ENCODE measurements at places on chromosomes 6 and 20.

DNA sequence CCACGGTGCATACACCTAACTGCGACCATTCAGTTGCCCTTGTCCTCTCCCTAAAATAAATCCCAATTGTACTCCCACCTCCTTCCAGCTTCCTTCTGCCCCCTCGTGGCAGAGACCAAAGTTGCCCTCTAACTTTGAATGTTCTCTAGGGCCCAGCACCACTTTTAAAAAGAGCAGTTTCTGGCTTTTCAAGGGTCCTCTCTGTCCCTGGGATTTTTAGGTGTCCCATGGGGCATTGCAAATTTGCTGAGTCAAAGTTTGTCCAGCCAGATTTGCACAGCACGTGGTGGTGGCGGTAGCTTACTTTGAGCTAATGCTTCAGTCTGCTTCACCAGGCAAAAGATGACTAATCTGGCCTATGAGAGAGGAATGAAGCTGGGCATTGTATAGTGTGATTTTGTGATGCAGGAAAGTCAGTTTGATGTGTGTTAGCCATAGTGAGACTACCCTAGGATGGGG is 100.2 kb downstream of the PERP start:
- DNase-seq: peak; percentile 30

- DNase-seq: peak; percentile 62
Measured at GRCh38 chr6:30163090-30163917, at the start of gene TRIM15. Gene TRIM15 (plus strand): TSS chr6:30163546. CDS start chr6:30163685, 139 bp downstream.

DNA sequence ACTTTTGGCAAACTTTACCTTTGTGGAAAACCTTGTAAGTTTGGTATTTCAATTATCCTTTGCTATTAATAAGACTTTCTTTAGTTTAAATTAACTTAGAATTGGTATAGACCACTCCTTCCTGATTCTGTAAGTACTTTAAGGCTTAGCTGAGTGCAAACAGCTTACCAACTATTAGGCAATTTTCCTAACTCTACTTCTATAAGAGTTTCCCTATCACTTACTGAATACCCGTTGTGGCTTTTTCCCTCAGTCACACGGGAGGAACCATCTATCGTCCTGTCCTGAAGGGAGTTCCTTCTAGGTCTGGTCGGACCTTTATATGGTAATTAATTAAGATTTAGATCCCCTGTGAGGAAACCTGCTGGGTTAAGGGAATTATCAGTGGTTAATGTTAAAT is 9.6 kb downstream of the SLC35A1 start:
- no peak for DNase-seq

DNA sequence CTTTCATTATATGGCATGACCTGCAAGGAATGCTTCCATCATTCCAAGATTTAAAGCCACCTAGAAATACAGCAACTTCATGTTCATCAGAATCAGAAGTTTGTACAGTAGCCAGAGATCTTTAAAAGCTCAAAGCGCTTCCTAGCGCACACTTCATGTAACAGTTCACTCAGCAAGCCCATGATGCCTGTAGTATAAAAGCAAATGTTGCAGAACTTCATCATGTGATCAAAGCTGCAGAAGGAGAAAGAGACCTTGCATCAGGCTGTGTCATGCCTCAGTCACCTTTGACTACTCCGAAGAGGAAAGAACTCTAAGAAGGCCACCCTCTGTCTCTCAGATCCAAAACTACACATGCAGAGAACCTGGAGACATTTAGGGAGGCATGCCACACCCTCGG is 78.5 kb downstream of the AGPAT4 start:
- DNase-seq: no peak

DNA sequence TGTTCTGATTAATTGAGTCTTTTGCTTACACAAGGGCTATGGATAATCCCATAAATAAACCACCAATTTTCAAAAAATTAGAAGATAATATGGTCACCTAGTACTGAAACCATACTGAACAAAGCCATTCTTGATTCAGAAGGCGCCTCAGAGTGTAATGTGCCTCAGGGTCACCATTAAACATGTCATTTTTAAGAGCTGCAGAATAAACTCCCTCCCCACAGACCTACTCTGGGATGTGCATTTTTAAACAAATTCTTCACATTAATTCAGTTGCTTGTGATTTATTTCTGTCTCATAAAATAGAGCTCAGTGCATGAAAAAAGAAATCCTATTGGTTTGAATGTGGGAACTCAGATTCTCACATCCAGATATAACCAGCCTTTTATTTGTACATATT is 202.1 kb upstream of the HEY2 start:
- DNase-seq: no peak

GRCh38 chr20:20410678-20411077 is 42.8 kb downstream of the INSM1 start:
- DNase-seq: no peak

DNA sequence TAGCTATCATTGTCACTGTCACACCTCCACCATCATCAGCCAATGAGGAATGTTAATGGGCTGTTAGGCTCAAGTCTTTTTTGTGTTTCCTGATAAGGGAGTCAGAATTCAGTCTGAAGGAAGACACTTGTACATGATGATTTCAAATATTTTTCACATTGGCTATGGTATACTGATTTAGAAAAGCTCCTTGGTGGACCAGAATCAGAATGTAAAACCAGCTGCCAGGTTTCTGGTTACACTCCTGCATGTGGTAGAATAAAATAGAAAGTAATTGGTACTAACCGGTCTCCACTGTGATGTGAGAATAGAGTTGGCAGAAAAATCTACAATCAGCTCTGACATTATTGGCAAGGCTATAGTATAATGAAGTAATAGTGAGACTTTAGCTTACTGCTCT is 10.7 kb downstream of the COL9A1 start:
- DNase-seq: no peak

GRCh38 chr20:24633026-24633425 is 163.6 kb downstream of the SYNDIG1 start:
- DNase-seq: no peak
